ENCODE measurements at places on chromosomes 6 and 20.

- no peak for DNase-seq
Observed at GRCh38 chr6:162899148-162899547, 171.4 kb downstream of the PACRG start.

DNA sequence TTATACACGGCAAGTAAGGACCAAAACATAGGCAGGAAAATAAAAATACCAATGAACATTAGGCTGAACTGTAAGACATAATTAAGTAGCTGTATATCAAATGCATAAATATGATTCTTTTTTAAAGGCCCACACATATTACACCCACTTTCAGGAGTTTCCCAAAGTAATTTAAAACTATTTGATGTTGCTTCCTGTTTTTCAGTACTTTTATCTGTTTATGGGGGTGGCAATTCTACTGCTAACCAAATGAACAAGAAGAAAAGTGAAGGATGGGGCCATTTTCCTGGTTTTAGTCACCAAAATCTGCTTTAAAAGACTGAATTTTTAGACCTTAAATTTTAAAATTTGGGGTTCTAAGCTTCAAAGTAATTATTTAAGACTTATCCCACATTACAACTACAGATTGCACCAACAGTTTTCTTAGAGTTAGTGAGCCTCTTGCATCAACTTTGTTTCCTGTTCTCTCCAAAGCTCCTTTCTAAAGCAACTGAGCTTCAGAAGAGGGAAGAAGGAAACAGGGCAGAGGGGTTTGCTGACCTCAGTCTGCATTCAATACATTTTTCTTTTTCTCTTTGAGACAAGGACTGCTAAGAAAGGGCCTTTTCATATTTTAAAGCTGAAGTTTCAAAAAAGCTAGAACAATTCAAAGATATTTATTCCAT, 191.0 kb downstream of the BACH2 start:
- no peak for DNase-seq

DNA sequence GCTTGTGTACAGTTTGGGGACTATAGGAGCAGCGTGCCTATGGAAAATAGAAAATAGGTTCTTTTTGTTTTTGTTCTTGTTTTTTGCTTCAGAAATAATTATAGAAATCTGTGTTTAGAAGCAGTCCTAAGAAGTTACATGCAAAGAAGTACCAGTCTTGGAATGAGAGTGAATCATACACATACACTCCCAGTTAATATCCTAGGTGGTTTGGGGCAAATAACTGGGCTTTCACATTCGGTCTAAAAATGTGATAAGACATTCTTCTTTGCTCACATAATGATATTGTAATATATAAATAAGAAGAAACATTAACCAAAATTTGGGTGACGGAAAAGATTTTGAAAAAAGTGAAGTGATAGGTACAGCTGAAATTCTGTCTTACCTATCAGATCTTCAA, 61.0 kb downstream of the ENPP1 start:
- no peak for DNase-seq

GRCh38 chr6:145051661-145052060, 683.7 kb downstream of the EPM2A start:
- no peak for DNase-seq

- DNase-seq = no peak
Observed at GRCh38 chr6:31762878-31763618, 592 bp downstream of the SAPCD1 start.

GRCh38 chr6:41705311-41705995, 30.0 kb downstream of the TFEB start:
- DNase-seq = no peak

GRCh38 chr6:118980063-118980462, 45.1 kb upstream of the MCM9 start:
- DNase-seq = no peak

GRCh38 chr6:116456927-116457326, 4.2 kb upstream of the CALHM6 start:
- DNase-seq = no peak

DNA sequence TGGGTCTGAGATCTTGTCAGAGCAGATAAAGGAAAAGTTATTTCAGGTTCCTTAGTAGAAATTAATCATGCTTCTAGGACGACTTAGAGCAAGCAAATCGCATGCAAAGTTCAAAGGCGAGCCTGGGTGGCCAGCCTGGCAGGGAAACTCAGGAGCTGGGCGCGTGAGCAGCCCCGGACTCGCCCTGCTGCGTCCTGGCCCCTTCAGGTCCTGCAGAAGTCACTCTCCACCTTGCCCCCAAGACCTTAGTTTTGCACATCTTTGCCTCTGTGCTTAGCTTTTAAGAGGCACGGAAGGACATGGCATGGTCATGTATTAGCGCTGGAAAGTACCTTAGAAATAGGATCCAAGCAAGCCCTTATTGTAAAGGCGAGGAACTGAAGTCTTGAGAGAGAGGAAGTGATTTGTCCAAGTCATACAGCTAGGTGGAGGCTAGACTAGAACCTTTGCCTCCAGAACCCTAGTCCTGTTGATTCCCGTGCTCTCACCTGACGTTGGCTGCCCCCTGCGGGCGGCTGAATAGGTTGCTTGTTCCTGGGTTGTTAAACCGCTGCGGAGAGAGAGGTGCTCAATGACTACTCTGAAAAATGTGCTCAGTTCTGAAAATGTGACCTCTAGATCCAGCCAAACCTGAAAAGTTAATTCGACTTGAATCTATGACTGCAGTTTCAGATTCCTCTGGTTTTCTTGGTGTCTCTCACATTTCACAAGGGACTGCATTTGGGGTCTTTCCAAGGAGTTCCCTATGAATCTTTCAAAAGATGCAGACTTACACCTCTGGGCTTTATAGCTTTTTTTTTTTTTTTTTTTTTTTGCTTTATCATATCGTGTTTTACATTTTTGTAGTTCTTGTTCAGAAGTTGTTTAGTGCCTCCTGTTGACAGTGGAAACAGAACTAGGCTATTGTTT, 2.7 kb downstream of the MYB start:
- DNase-seq = peak; percentile 78

- no peak for DNase-seq
Observed at GRCh38 chr6:10332111-10332510, 82.8 kb downstream of the TFAP2A start.

DNA sequence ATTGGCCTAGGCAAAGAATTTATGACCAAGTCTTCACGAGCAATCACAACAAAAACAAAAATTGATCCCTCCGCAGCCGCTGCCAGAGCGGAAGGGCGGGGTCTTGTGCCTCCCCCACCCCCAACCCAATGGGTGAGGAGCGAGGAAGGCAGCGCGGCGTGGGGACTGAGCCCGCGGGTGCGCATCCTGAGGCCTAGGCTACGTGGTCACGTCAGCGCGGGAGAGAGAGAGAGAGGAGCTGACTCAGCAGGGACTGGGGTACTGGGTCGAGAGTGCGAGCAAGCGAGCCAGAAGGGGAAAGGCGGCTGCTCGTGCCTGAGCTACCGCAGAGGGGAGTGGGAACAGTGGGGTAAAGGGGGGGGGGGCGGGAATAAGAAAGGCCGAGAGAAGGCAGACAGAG, 90.1 kb upstream of the FERMT1 start:
- no peak for DNase-seq

- no peak for DNase-seq
Observed at GRCh38 chr20:10978713-10979112, 304.9 kb upstream of the JAG1 start.

DNA sequence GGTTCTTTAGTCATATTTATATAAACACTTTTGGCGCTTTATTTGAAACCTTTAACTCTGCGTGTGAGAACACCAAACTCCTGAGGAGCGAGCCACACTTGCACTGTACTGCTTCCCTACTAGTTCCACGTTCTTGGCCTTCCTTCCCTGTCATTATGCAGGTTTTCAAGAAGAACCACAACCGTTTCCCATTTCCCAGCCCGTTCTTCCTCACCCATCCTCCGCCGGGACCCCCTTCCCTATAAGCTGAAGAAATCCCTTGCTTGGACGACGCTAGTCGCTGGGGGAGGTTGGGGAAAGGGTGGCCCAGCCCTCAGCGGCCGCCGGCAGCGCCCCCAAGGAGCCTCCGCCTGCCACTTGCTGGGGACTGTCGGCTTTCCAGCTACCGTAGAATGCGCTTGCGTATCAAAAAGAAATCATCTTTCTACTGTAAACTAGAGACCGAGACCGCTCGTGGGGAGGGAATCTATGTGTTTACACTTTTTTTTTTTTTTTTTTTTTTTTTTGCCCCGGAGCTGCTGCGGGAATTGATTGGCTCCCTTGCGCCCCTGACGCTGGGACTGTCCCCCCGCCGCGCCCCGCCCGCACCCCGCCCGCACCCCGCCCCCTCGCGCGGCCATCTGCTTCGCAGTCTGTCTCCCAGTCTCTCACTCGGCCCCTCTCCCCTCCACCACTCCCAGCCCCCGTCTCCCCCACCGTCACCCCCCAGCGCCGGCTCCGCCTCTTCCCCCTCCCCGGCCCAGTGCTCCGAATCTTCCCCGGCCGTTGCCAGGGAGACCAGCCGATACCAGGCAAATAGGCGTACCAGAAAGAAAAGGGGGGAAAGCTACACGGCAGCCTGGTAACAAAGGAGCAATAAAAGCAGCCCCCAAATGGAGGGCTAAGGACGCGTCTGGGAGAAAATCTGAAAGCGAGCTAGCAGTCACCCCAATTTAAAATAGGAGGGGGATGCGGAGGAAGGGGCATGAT, 2.3 kb upstream of the MARCKS start:
- no peak for DNase-seq

GRCh38 chr6:50993941-50994720, 175.5 kb downstream of the TFAP2B start:
- DNase-seq = no peak

DNA sequence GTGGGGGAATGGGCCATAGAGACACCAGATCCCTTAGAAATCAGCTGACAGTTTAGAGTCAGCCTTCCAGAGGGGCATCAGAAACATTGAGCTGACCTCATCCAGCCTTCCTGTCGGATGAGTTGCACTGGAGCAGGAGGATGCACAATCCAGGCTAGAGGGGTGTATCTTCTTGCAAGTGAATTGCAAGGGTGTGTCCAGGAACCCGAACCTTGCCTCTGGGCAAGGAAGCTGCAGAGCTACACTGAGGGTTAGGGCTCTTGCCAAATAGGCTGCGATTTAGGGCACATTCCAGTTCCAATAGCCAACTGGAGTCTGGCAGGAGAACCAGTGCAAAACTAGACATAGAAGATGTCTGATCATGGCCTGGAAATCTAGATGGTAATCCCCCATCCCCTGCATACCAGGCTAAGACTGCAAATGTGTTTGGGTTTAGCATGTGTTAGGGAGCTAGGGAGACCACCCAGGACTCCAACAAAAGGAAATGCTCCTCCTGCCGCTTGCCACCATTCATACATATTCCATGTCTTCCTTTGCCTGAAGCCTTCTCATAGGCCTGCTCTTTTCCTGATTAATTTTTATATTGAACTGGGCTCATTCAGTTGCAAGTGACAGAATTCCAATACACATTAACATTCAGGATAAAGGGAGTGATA, 6.3 kb upstream of the UTRN start:
- no peak for DNase-seq

DNA sequence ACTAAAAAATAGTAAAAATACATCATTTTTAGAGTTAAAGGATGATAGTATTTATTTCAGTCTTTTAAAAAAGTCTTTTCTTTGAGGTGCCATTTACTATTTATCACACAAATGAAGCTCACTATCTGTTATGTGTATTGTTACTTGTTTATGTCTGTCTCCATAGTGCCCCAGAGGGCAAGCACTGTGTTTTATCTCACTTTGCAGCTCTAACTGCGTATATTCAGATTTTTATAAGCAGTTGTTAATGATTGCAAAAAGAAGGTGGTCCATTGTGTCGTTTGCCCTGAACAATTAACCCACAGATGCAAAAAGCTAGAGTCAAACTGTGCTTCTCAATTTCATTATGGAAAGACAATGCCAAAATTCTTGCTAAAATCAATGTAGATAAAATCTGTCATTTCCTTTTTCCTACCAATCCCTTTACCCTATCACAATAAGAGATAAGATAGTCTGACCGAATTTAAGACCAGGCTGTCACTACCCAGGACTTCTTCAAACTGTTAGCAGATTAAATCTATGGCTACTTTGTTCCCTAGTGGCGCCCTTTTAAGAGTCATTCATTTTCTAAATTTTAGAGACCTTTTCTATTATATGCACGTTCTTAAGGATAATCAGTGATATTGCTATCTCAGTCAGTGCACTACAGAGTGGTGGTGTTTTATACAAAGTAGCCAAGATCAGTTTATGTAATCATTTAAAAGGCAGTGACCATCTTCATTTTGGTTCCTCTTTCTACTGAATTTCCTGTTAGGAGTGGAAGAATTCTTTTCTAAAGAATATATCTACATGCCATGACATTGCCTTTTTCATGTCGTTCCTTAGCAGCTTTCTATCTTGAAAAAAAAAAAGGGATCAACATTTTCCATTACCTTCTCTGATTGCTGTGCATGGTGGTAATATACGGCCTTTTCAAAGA, 133.1 kb upstream of the PRDM1 start:
- no peak for DNase-seq

DNA sequence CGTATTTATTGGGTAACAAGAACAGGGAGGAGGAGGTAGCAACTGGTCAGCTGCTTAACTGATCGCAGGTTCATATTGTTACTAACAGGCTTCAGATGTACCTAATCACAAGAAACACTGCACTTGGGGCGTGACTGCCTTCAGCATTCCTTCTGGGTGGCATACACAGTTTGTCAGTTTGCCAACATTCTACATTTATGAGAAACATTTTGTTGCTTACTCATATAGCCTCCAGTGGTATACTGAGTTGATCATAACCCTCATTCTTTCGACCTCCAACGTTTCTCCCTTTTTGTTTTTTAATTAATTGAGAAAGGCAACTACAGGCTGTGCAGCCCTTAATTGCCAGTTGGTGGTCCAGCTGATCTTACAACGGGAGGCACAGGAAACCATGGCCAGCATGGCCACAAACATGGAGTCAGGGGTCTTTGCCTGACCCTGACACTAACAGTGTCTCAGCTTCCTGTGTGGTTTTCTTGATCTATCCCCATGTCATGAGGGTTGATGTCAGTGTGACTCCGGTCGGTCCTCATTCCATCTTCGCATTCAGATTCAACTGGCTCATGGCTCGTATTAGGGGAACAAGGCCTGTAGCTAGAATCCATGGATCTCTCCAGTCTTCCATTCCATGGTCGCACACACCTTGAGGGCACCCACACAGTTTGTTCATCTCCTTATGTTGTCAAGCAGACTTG, 9.4 kb downstream of the EPB41L2 start:
- no peak for DNase-seq

DNA sequence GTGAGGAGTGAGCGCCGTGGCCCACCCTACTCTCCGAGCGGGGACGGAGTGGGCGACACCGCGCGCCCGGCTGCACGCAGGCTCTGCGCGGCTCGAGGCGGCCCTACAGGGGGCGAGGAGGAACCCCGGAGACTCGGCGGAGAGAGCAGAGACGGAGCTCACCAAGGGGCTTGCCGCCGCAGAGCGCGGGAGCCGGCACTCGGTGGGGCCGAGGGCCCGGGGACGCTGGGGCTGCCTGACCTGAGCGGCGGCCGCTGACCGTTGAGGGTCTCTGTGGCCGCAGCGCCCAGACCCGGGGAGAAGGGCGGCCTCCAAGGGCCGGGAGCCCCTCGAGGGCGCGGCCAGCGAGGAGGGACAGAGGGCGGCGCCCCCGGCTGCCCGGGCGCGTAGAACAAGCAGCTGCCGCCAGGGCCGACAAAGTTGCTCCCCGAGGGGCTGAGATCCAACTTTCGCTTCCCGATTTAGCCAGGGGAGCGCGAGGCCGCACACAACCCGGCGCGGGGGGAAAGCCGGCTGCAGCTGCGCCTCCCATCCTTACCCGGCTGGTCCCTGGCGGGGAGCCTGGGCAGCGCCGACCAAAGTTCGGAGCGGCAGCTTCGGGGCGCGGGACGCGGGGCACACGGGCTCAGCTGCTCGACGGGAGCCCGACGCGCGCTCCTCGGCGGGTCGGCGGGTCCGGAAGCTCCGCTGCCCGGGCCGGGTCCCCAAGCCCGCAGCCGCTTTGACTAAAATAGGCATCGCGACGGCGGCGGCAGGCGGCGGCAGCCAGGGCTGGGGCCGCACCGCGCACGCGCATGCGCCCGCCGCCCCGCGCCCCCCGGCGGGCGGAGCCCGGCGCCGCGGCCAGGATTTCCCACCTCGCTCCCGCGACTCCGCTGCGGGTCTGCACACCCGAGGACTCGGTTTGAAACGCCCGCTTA, 43.1 kb downstream of the POPDC3 start:
- DNase-seq = peak; percentile 5
